ENCODE measurements at places on chromosomes 4 and X.

GRCh38 chrX:99901091-99901490 is 509.0 kb downstream of the PCDH19 start:
- no peak overlapping the region for H3K4me3 ChIP-seq
- H3K27me3 ChIP-seq: no peaks in the 10 kb centered on the region
- H3K4me1 ChIP-seq: no peaks in the 10 kb centered on the region
- no peak for DNase-seq
- no peak overlapping the region for H3K27ac ChIP-seq

- DNase-seq: no peak
- no peak overlapping the region for H3K4me3 ChIP-seq
- no peaks in the 10 kb centered on the region for H3K27me3 ChIP-seq
- no peaks in the 10 kb centered on the region for H3K4me1 ChIP-seq
Measured at GRCh38 chrX:470686-471085, 84.0 kb upstream of the PPP2R3B start.

DNA sequence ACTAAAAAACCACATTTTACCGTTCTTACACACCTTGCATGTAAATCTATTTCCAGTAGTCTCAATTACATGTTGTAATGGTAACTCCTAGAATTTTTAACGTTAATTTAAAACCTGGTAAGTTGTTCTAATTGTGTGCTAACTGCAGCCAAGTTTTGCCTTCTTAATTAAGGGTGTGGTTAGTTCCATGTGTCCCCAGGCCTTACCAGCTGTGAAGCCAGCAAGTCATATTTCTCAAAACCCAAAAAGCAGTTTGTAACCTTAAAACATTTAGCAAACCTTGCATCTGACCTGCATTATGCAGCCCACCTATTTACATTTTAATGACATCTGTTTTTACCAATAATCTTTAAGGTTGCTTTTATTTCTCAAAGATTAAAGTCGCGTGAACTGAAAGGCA is 18.4 kb upstream of the FAM47E start:
- DNase-seq: no peak
- no peak overlapping the region for H3K4me3 ChIP-seq
- H3K27me3 ChIP-seq: no peaks in the 10 kb centered on the region
- H3K27ac ChIP-seq: no peak overlapping the region

- H3K36me3 ChIP-seq: peaks cover 28% of the 10 kb centered on the region
- H3K27ac ChIP-seq: no peak overlapping the region
- H3K4me3 ChIP-seq: no peak overlapping the region
- H3K4me1 ChIP-seq: no peaks in the 10 kb centered on the region
- no peak for DNase-seq
- H3K27me3 ChIP-seq: no peaks in the 10 kb centered on the region
Measured at GRCh38 chr4:508675-509638, 9.9 kb downstream of the PIGG start.

DNA sequence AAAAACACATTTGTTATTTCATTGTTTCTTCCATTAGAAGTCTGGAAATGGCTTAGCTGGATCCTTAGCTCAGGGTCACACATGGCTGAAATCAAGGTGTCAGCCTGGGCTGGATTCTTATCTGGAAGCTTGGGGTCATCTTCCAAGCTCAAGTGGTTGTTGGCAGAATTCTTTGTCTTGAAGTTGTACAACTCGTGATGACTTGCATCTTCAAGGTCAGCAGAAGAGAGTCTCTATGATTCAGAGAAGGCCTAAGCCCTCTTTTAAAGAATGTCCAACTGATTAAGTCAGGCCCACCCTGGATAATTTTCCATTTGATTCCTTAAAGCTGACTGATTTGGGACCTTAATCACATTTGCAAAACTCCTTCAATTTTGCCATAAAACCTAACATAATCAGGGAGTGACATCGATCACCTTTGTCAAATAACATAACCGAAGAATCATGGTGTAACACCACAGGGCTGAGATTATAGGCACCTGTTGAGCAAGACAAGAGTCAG is 22.1 kb downstream of the TMSB4X start:
- no peaks in the 10 kb centered on the region for H3K36me3 ChIP-seq
- H3K4me1 ChIP-seq: peaks cover 5% of the 10 kb centered on the region
- H3K4me3 ChIP-seq: no peak overlapping the region
- no peaks in the 10 kb centered on the region for H3K27me3 ChIP-seq
- H3K27ac ChIP-seq: no peak overlapping the region

GRCh38 chr4:38914854-38915253 is 47.2 kb downstream of the FAM114A1 start:
- DNase-seq: no peak
- no peaks in the 10 kb centered on the region for H3K27me3 ChIP-seq
- H3K36me3 ChIP-seq: no peaks in the 10 kb centered on the region
- H3K4me1 ChIP-seq: no peaks in the 10 kb centered on the region
- no peak overlapping the region for H3K27ac ChIP-seq

DNA sequence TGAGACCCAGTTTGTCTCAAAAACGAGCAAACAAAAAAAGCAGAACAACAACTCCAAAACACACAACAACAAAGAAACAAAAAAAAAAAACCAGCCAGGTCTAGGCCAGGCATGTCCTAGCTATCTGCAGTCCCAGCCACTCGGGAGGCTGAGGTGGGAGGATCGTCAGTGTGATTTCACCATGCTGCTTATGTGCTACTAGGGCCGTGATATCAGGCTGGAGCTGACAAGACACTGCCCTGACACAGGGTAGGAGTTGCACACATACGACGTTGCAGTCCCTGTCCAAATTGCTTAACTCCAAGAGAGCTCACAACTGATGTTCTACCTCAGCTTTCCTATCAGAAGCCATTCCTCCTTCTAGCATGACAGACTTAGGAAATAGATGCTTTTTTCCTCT is 204.9 kb downstream of the AASDH start:
- peaks cover 26% of the 10 kb centered on the region for H3K4me1 ChIP-seq
- peaks cover 11% of the 10 kb centered on the region for H3K36me3 ChIP-seq
- H3K27me3 ChIP-seq: no peaks in the 10 kb centered on the region
- no peak overlapping the region for H3K27ac ChIP-seq
- no peak overlapping the region for H3K4me3 ChIP-seq

DNA sequence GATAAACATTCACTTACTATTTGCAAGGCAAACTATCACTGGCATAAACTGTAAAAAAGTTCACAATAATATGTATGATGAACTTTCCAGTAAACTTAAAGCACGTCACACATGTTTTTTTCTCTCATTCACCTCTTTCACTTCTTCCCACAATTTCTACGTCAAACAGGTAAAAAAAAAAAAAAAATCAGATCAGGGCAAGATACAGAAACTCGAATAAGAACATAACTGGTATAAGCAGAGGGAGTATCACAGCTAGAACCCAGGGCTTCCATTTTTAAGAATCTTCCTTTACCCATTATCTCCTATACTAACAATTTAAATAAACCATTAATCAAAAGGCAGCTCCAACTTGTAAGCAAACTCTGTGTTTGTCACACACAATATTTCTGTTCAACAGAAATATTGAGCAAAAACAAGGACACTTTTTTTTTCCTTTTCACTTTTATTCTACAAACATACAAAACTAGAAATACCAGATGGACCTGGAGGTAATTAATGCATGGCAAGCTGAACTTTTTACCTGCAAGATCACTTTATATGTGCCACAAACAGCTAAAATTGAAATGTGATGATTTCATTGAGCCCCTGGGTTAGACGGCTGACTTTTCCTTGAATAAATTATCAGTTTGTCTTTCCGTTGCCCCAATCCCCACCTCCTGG is 47.5 kb upstream of the NSUN7 start:
- DNase-seq: no peak
- H3K27me3 ChIP-seq: no peaks in the 10 kb centered on the region
- H3K36me3 ChIP-seq: no peaks in the 10 kb centered on the region
- H3K4me1 ChIP-seq: peaks cover 5% of the 10 kb centered on the region

DNA sequence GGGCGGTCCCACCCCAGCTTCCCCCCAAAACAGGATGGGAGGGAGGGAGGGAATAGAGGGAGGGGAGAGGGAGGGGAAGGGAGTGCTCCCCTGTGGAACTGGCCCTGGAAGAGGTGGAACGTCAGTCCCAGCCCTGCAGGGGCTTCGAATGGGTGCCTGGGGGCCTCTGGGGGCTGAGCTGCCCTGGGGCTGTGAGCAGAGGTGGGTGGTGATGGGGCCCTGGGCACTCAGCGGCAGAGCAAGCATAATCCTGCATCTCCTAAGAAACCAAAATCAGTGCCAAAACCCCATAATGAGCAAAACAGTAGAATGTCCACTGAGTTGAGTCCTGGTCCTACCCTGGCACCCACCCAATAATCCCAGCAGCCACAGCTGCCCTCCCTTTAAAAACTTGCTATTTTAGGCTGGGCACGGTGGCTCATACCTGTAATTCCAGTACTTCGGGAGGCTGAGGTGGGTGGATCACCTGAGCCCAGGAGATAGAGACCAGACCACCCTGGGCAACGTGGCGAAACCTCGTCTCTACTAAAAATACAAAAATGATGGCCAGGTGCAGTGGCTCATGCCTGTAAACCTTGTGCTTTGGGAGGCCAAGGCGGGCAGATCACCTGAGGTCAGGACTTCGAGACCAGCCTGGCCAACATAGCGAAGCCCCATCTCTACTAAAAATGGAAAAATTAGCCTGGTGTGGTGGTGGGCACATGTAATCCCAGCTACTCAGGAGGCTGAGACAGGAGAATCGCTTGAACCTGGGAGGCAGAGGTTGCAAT is 11.1 kb downstream of the DOK7 start:
- no peak for DNase-seq
- H3K36me3 ChIP-seq: no peaks in the 10 kb centered on the region
- no peaks in the 10 kb centered on the region for H3K27me3 ChIP-seq
- H3K4me3 ChIP-seq: no peak overlapping the region
- H3K27ac ChIP-seq: no peak overlapping the region

- H3K4me3 ChIP-seq: no peak overlapping the region
- H3K4me1 ChIP-seq: no peaks in the 10 kb centered on the region
- no peak for DNase-seq
- no peak overlapping the region for H3K27ac ChIP-seq
Measured at GRCh38 chr4:114237997-114238396, 258.6 kb upstream of the ARSJ start.

DNA sequence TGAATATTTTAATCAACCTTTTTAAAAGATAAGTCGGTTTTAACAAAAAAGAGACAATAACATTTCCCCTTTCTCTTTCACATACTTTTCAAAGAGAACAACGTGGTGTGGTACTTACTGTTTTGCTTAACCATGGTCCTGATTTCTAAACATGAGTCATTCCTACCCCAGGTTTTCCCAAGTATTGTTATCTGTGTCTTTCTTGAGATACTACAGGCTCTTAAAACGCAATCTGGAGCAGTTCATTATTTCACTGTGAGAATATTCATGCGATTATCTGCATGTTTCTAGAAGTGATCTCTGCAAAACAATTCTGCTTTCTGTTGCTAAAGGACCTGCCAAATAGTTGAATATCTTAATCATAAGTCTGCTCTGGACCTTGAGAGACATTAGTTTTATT is 127.3 kb downstream of the TENM3 start:
- no peak overlapping the region for H3K4me3 ChIP-seq
- no peaks in the 10 kb centered on the region for H3K36me3 ChIP-seq
- DNase-seq: no peak
- no peak overlapping the region for H3K27ac ChIP-seq
- H3K4me1 ChIP-seq: no peaks in the 10 kb centered on the region
- H3K27me3 ChIP-seq: peaks cover 2% of the 10 kb centered on the region

DNA sequence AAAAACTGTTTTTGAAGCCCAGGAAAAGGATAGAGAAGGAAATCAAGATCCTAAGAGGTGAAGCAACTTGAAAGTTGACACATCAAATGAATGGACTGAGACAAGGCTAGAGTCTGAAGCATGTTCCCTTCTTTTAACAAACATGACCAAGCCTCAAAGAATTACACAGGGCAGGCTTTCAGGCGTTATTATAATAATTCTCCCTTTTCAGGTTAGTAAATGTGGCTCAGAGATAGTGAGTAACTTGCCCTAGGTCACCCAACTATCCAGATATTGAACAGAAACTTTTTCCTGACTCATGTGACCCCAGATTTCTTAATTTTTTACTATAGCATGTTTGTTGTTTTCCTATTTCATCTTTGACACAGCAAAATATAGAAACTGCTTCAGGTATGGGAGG is 91.7 kb downstream of the PPP1R2C start:
- no peak for DNase-seq
- no peaks in the 10 kb centered on the region for H3K27me3 ChIP-seq
- H3K27ac ChIP-seq: no peak overlapping the region
- H3K36me3 ChIP-seq: no peaks in the 10 kb centered on the region
- H3K4me1 ChIP-seq: no peaks in the 10 kb centered on the region

GRCh38 chrX:48945517-48946348 is 11.7 kb downstream of the OTUD5 start:
- no peaks in the 10 kb centered on the region for H3K36me3 ChIP-seq
- peaks cover 24% of the 10 kb centered on the region for H3K4me1 ChIP-seq
- H3K4me3 ChIP-seq: no peak overlapping the region
- peak; percentile 50 for DNase-seq
- peak overlapping the region; percentile 34 for H3K27ac ChIP-seq

DNA sequence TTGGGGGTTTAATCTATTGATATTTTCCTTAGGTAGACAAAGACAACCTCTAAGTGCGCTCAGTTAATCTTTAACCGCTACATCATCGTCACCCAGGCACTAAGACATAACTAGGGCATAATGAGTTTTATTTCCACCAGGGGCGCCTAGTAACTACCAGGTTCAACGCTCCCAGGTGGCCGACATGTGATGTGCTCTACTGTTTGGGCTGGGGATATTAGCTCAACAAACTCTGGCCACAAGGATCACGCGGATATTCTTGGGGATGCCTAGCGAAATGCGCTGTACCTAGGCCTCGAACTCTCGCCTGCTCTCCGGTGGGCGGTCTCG is 915 bp upstream of the RAB33B start:
- peak overlapping the region; percentile 95 for H3K4me3 ChIP-seq
- H3K27ac ChIP-seq: peak overlapping the region; percentile 93
- H3K27me3 ChIP-seq: no peaks in the 10 kb centered on the region
- H3K36me3 ChIP-seq: no peaks in the 10 kb centered on the region
- peaks cover 15% of the 10 kb centered on the region for H3K4me1 ChIP-seq
- DNase-seq: peak; percentile 96

GRCh38 chr4:113888006-113888405 is 91.4 kb downstream of the ARSJ start:
- H3K36me3 ChIP-seq: no peaks in the 10 kb centered on the region
- H3K27ac ChIP-seq: no peak overlapping the region
- DNase-seq: no peak
- H3K4me3 ChIP-seq: no peak overlapping the region
- H3K4me1 ChIP-seq: no peaks in the 10 kb centered on the region
- peaks cover 2% of the 10 kb centered on the region for H3K27me3 ChIP-seq

- no peaks in the 10 kb centered on the region for H3K27me3 ChIP-seq
- no peaks in the 10 kb centered on the region for H3K36me3 ChIP-seq
- no peak overlapping the region for H3K27ac ChIP-seq
- no peak for DNase-seq
Measured at GRCh38 chr4:47791965-47792364, 45.9 kb downstream of the CORIN start.

DNA sequence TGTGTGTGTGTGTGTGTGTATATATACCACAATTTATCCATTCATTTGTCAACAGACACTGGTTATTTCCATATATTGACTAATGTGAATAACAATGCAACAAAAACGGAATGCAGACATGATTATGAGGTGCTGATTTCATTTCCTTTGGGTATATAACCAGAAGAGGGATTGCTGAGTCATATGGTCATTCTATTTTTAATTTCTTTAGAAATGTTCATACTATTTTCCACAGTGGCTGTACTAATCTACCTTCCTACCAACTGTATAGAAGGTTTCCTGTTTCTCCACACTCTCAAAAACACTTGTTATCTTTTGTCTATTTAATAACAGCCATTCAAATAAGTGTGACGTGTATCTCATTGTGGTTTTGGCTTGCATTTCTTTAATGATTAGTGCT is 269.9 kb downstream of the OPHN1 start:
- peak; percentile 83 for DNase-seq
- H3K4me1 ChIP-seq: peaks cover 3% of the 10 kb centered on the region
- H3K27me3 ChIP-seq: no peaks in the 10 kb centered on the region
- H3K4me3 ChIP-seq: no peak overlapping the region

- peaks cover 11% of the 10 kb centered on the region for H3K4me1 ChIP-seq
- H3K27ac ChIP-seq: no peak overlapping the region
- no peaks in the 10 kb centered on the region for H3K27me3 ChIP-seq
Measured at GRCh38 chrX:150565551-150565950, 2.9 kb upstream of the MTM1 start.
